ENCODE measurements at places on chromosomes 3 and 15.

DNA sequence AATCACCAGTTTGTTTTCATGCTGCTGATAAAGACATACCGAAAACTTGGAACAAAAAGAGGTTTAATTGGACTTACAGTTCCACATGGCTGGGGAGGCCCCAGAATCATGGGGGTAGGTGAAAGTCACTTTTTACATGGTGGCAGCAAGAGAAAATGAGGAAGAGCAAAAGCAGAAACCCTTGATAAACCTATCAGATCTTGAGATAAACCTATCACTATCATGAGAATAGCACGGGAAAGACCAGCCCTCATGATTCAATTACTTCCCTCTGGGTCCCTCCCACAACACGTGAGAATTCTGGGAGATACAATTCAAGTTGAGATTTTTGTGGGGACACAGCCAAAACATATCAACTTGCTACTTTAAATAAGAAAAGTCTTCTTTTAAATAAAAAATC lies 28.9 kb downstream of the CD200R1L start:
- DNase-seq, result no peak

GRCh38 chr3:44893097-44893496 lies 18.7 kb downstream of the TGM4 start:
- DNase-seq, result no peak

DNA sequence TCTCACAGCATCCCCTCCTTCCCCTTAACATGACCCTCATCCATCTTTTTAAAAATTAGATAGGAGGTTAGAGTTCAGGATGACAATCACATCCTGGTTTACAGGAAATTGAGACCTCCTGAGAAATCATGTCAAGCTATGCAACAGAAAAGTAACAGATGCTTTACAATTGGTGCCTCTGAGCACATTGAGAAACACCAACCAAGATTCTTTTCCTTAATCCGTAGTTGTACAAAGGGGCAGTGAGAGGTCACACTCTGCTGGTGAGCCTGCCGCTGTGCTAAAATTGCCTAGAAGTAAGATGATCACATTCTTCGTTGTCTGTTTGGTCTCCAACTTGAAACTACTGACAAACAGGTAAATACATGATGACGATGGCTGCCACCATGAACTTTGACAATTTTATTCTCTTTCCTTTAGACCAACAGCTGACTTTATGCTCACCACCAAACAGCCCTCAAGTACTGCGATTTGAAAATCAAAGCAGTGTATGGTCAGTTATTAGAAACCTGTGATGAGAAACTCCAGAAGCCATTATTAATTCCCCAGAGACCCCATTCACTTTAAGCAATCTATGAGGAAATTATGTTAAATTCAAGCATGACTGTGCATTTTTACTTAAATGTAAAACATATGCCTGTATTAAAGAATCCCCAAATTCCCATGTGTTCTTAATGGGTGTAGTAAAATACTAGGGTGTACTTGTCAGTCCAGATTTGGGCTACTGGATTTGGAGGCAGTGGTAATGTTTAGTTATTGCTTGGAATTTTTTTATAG lies 210.7 kb upstream of the UBE2E1 start:
- DNase-seq, result no peak

- DNase-seq, result no peak
Measured at GRCh38 chr3:188243124-188243795, 89.3 kb downstream of the LPP start.

- no peak for DNase-seq
Measured at GRCh38 chr15:76196269-76197231, 114.7 kb downstream of the ETFA start.

DNA sequence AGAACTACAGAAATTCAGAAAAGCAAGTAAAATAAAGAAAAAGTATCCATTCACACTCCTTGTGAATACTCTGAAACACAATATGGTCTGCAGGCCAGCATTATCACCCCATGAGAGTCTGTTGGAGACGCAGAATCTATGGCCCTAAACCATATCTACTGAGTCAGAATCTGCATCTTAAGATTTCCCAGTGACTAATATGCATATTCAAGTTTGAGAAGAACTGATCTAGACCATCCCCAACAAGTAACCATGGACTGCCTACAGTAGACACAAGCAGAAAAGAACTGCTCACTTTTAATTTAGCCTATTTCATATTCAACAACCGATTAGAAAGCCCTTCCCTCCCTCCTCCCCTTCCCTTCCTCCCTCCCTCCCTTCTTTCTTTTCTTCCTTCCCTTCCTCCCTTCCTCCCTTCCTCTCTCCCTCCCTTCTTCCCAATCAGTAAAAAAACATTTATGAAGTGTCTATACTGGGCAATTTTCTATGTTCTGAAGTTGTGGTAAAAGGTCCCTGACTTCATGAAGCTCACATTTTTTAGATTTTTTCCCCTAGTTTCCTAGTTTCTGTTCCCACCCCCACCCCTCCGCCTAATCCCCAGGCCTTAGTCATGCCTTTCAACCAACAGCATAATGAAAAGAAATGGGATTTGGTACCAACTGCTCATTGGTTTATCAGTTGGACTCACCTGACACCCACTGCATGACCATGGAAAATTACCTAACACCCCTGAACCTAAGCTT lies 125.2 kb downstream of the CNTN3 start:
- DNase-seq, result no peak

- no peak for DNase-seq
Measured at GRCh38 chr3:67228136-67228535, 230.0 kb downstream of the KBTBD8 start.

- no peak for DNase-seq
Measured at GRCh38 chr15:47736143-47736786, 19.0 kb downstream of the SEMA6D start.

DNA sequence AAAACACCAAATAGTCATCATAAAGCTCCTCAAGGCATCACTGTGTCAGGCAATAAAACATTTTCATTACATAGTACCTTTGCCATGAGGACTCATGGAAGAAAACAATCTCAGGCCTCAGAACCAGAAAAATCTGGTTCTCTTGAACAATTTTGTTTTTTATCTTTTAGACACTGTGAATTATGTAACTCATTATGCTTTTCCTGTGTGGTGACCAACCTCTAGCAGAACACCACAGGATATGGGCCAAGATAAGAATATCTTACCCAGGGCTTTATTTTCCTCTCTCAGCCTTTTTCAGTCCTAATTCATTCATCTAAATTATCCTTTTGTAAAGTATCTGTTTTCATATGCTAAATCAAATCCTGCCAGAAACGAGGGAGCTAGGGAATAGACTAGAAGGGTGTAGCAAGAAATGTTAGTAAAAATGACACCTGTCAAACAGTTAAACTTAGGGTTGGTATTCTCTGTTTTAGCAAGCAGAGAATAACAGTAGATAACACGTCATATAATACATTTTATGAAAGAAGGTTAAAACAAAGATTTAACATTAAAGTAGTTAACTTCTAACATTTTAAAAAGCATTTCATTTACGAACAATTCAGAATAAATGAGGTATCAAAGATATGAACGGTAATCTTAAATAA lies 111.1 kb downstream of the FBXL22 start:
- no peak for DNase-seq

DNA sequence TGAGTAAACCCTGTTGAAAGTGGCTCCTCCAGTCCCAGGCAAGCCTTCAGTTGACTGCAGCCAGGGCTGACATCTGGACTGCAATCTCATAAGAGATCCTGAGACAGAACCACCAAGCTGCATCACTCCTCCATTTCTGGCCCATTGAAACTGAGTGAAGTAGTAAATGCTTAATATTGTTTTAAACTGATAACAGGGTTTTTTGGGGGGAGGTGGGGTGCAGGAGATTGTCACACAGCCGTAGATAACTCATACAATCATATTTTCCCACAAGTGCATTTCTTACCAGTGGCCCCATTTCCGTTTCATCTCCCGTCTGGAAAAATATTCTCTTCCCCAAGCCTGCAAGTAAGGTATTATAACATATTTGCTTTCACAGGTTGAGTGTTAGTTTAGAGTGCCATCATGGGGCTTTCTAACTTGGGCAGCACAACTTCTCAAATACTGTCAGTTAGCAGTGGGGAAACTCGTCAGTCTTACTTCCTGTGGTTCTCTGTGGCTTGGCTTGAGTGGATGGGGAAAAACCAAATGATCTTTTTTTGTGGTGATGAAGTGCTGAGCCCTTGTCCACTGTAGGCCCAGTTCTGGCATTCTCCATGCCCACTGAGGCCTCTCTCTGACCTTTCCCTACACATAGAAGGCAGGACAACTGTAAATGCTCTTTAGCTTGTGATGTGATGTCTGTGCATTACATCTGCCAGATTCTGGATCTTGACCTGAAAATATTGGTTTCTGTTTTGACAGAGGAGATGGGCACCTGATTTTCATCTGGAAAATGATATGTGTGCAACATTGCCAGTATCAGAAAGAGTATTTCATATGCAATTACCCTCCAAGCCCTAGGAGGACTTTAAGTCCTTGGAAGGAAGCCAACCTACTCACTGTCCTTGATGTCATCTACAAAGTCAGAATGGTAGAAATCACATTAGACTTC lies 90.1 kb upstream of the BHLHE40 start:
- peak; percentile 18 for DNase-seq

DNA sequence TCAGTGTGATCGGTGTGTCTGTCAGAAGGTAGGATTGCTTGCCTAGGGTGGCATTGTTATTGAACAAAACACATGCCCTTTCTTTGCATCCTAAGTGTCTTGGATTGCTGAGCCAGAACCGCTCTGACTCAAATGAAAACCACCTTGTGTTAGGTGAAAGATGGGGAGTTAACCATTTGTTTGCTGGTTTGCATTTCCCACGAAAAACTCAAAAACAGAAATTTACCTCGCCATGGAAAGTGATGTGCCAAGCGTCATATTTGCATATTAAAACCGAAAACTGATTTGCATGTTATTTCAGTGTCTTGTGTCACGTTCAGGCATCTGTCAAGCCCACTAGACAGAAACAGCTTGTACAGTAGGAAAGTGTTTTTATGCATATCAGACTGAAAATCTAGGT lies 474.6 kb upstream of the TPRG1 start:
- DNase-seq, result no peak

GRCh38 chr15:72233769-72234168 lies 2.8 kb upstream of the PKM start:
- no peak for DNase-seq

GRCh38 chr3:110344897-110345767 lies 726.5 kb upstream of the NECTIN3 start:
- DNase-seq, result no peak

DNA sequence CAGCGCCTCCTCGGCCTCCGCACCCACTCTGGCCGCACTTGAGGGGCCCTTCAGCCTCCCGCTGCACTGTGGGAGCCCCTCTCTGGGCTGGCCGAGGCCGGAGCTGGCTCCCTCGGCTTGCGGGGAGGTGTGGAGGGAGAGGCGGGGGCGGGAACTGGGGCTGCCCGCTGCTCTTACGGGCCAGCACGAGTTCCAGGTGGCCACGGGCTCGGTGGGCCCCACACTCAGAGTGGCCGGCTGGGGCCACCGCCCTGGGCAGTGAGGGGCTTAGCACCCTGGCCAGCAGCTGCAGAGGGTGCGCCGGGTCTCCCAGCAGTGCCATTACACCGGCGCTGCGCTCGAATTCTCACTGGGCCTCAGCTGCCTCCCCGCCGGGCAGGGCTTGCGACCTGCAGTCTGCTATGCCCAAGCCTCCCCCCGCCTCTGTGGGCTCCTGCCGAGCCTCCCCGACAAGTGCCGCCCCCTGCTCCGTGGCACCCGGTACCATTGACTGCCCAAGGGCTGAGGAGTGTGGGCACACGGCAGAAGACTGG lies 167.1 kb upstream of the PLSCR5 start:
- no peak for DNase-seq

DNA sequence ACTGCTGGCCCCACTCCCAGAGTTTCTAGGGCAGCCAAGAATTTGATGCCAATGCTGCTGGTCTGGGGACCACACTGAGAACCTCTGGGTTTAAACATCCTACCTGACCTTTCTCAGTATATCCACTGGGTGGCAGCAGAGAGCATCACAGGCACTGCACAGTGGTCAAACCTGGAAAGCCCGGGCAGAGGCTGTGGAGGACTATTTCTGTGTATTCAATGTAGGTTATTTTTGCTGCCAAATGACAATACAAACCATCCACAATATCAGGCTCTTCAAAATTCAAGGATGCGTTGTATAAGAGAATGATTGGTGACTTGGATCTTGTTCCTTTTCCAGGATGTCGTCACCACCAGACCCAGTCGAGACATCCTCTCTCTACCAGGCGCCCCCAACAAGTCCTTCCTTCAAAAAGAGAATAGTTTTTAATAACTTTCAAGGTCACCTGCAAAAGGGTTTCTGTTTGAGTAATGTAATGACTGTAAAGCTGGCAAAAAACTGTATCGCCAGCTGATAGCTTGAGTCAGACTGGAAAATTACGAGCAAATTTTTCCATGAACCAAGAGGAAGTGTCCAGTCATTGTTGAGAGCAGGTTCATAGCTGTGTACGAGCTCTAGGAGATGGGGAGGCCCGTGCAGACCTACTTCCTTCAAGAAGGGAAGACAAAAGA lies 30.5 kb upstream of the MYZAP start:
- DNase-seq, result peak; percentile 38

GRCh38 chr15:74277242-74277810 lies 41.2 kb downstream of the CCDC33 start:
- DNase-seq, result no peak

DNA sequence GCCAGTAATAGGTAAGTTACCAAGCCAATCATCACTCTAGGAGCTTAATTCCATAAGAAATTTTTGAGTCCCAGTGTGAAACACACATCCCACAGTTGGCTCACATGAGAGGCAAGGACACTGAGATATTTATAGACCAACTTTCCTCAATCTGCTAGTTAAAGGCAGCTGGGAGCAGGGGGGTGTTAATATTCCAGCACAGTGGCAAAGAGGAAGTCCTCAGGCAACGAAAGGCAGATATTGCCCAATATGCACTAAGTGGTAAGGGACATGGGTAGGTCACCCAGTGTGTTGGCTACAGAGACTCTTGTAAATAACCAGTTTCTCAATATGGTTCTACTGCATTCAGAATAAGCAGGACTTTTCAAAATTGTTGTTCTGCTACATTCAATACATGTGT lies 61.0 kb downstream of the TOP2B start:
- no peak for DNase-seq

DNA sequence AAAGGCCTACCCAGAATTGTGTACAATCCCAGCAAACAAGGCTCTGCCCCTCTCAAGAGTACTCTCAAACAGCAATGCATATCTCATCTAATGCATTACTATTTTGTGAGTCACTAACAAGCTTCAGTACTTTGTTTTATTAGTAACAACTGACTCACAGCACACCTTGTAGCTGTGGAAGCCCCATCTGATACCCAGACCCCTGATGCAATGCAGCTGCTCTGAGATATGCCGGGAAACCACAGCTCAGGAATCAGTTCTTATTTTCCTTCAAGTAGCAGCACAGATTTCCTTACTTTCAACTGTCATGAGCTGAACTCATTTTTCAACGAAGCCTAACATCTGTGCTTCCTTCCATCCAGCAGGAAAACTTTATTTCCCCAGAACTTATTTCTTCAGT lies 37.8 kb downstream of the CCNL1 start:
- DNase-seq, result no peak

DNA sequence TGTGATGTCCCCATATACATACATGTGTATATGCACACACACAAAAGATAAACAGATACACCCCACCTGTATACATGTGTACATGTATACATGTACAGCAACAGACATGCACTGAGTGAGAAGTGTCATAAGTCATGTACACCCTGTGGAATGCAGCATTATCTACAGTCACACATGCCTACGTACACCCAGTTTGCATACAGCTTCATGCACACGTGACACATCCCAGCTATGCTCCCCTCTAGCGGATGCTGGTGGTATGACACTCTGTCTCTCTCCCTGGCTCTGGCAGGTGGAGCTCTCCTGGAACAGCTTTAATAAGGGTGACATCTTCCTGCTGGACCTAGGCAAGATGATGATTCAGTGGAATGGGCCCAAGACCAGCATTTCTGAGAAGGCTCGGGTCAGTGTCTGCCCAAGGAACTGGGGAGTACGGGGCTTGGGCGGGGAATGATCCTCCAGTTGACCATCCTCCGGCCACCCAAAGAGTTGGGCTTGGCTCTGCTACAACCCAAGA lies 6.3 kb downstream of the VILL start:
- DNase-seq, result peak; percentile 77

Data from stimulated activated CD4-positive, alpha-beta T cell treated with anti-CD3 and anti-CD28 coated beads, Interleukin-4, amount 100 ng/mL, for 4 hours (primary cell).